Hematopoietic multipotent progenitor cell treated with erythropoietin and hydrocortisone succinate and interleukin-3 and kit ligand, for 15 days (in vitro differentiated cells): ENCODE measurements at places on chromosomes 1 and 21.

GRCh38 chr1:43858324-43858723, 75.3 kb upstream of the ARTN start:
- DNase-seq, result no peak

GRCh38 chr1:11568687-11569086, 85.5 kb downstream of the FBXO2 start:
- no peak for DNase-seq

GRCh38 chr1:157868654-157869053, 27.0 kb upstream of the CD5L start:
- no peak for DNase-seq

DNA sequence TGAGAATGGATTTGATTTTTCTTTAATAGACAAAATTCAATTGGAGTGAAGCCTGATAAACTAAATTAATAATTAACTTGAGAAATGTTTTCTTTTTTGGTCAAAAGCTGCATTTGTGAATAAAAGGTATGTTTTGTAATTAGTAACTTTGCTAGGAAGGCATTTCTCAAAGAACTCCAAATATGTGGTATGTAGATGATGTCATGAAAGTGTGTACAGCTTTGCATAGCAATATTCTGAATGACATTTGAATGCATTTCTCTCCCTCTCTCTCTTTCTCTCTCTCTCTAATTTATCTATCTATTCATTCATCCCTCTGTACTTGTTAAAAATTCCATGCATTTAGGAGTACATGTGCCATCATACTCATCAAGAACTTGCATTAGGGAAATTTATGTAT, 109.1 kb upstream of the ADAMTS5 start:
- DNase-seq, result no peak

DNA sequence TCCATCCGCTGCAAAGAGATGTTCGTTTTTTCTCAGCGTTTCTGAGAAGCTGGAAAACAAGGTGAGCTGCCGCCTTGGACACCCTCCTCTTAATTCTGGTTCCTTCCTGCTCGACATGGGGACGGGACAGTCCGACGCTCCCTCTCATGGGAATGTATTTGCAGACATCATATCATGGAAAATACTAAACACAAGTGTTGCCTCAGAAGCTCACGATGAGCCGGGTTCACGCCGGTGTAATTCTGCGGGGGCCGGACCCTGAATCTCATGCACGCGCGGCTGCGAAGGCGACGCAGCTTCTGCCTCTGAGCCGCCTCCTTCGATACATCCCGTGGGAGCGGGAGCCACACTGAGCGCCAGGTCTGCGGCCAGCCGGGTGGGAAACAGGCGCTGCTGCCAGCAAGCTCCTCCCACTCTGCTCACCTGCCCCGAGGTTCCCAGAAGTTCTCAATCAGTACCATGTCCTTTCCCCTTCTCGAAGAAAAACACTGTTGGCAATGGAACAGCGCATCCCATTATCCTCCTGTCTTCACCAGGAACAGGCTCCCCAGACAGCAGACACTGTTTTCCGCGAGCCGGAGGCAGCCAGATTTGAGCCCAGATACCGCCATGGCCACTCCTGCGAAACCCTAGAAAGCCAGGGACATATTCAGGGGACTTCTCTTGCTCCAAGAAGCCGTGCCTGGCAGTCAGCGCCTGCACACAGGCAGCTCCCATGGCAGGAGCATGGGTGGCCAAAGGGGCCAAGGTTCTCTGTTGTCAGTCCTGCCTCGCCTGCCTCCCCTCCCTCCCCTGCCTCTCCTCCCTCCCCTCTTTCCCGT, 98.0 kb downstream of the WDR4 start:
- no peak for DNase-seq

DNA sequence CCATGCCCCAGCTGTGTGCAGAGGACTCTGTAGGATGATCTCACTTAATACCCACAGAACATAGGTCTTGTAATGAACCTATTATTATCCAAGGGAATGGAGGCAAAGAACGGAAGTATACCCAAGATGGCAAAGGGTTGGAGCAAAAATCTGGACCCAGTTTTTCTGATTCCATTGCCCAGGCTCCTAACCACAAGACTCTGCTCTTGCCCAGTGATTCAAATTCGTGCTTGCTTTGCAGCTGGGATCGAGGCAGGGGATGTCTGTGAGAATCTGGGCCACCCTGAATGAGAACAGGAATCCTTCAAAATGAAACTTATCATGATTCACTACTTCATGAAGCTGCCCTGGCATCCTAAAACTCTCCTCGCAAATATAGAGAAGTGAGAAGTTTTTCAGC, 97.5 kb upstream of the KCNJ6 start:
- no peak for DNase-seq

DNA sequence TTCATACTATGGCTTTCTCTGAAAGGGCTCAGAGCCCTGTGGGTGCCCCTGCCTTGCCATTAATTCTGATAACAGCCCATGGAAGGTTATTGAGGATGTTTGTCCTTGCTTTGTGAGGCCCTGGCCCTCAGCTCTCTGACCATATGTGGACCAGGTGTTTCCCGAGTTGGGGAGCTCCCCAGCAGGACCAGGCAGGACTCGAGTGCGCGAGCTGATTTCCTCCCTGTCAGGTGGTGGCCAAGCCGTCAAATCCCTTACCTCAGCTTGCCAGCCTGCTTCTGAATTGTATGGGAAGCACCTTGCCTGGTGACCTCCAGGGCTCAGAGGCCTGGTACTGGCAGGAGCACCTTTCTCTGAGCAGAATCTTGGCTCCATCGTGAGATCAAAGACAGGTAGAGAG, 17.9 kb upstream of the SDE2 start:
- DNase-seq, result no peak

DNA sequence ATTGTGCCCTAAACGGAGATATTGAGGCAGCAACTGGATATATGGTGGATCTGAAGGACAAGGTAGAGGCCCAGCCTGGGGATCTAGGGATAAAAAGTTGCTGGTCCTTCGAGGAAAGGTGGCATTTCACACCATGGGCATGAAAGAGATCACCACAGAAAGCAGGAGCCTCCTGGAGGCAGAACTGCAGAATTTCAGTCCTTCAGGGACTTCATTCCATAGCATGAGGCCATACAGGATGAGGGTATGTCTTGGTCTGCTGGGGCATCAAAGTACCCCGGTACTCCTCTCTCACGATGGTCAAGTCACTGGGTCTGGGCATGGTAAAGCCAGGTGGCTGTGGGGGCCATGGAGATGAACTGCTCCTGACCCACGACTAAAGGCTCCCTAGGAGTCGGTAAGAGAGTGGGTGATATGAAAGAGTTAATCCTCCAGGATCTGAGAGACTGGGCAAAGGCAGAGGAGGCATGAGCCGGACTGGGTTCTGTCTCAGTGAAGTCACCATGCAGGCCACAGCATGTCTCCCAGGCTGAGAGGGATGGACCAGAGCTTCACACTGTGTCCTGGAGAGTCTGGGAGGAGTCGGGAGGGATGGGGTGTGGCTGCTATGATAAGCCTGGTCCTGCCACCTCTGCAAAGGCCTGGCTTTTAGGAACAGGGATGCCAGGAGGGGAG, 5.8 kb upstream of the SPRR5 start:
- DNase-seq, result no peak

DNA sequence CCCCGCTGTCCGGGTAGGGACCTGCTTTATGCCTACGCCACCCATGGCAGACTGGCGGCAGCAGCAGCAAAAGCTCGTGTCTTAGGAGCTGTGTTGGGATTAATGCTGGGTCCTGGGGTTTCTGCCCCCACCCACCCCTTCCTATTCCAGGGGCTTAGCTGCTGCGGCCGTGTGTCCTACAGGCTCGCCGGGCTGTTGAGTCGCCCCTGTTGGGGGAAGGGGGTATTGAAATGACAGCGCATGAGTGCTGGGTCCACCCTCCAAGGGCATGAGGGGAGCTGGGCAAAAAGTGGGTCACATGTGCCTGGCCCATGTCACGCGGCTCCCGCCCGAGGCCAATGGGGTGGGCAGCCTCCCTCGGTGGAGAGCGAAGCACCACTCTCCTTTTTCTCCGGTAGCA, 118.3 kb upstream of the COL6A1 start:
- DNase-seq, result no peak

GRCh38 chr1:192160196-192160595, 1.9 kb downstream of the RGS18 start:
- no peak for DNase-seq

- DNase-seq, result no peak
Measured at GRCh38 chr1:89842567-89843272, 21.9 kb downstream of the LRRC8D start.

DNA sequence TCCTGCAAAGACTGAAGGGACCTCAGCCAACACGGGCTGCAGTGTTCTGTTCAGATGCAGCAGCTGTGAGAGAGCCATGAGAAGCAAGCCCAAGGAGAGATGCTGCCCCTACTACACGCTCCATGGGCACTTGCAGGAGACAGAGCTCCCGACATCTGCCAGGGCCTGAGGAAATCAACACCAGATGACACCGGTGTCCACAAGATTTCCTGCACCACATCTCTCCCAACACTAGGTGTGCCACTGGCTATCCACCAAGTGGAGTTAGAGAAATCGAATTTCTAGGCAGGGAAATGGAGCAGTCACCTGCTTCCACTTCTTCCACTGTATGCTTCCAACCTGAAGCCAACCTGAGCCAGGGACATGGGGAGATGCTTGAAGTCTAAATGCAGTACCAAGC, 445.3 kb downstream of the RWDD3 start:
- no peak for DNase-seq

GRCh38 chr1:51697166-51697565, 80.3 kb downstream of the OSBPL9 start:
- DNase-seq, result no peak

- no peak for DNase-seq
Measured at GRCh38 chr1:222028116-222028515, 286.2 kb upstream of the DUSP10 start.

- DNase-seq, result no peak
Measured at GRCh38 chr1:24186031-24186710, 918 bp downstream of the IFNLR1 start.

- DNase-seq, result no peak
Measured at GRCh38 chr1:214247501-214248041, 33.4 kb upstream of the SMYD2 start.

- no peak for DNase-seq
Measured at GRCh38 chr1:15948595-15949452, 27.1 kb downstream of the ZBTB17 start.

- no peak for DNase-seq
Measured at GRCh38 chr1:181206513-181206912, 118.0 kb downstream of the IER5 start.

GRCh38 chr21:41374177-41374712, 12.4 kb downstream of the MX2 start:
- DNase-seq, result no peak

DNA sequence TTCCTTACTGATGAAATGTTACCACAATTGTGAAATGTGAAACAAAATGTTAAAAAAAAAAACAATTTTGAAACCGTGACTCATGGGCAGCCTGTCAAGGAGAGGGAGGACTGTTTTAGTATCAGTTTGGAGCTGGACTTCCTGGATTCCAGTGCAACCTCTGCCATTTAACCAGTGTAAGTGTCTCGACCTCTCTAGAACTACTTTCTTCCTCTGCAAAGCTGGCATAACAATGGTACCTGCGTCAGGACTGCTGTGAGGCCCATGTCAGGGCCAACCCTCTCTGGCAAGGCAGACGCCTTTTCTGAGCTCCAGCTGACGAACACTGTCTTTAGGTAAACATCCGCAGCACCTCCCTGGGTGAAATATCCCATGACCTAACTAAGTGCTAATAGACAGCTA, 20.9 kb downstream of the URB1 start:
- DNase-seq, result no peak

GRCh38 chr1:14955976-14956375, 197.6 kb upstream of the TMEM51 start:
- DNase-seq, result no peak

DNA sequence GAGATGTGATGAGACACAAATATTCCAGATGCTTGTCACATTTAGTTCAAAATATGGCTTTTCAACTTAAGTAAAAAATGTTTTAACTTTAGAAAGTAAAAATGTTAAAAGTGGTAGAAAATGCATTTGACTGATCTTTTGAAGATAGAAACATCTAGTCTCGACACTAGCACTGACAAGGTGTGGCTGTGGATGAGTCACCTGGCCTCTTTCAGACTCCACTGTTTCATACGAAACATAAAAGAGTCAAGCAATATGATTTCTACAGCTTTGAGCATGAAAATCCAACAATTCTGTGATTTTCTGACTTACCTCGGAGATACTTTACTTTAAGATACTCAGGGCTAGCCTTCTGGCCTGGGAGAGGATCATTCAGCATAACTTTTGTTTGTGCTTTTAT, 47.7 kb downstream of the TTC13 start:
- no peak for DNase-seq

- DNase-seq, result no peak
Measured at GRCh38 chr1:32249831-32250525, 1.1 kb upstream of the LCK start.

DNA sequence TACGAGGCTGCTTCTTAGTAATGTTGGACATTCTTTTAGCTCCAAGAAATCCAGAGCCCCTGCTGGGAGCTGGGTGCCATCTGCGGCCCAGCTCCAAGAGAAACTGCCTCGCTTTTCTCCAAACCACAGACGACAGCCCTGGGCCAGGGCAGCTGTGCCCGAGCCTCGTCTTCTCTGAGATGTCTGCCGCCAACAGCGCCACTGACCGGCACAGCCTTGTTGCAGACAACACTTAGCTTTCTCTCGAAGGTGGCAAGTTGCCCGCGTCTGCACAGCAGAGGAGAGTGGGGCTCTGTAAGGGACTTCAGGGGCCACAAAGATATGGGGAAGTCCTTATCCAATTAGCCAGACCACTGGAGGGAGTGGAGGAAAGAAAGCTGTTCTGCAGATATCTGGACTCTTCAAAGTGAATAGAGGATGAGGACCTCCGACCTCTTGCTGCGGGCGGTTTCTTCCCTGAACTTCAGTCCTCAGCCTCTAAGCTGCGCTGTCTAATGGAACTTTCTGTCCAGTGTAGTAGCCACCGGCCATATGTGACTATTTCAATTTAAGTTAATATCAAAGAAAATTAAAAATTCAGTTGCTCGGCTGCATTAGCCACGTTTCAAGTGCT, 63.9 kb upstream of the DISP3 start:
- DNase-seq, result no peak

DNA sequence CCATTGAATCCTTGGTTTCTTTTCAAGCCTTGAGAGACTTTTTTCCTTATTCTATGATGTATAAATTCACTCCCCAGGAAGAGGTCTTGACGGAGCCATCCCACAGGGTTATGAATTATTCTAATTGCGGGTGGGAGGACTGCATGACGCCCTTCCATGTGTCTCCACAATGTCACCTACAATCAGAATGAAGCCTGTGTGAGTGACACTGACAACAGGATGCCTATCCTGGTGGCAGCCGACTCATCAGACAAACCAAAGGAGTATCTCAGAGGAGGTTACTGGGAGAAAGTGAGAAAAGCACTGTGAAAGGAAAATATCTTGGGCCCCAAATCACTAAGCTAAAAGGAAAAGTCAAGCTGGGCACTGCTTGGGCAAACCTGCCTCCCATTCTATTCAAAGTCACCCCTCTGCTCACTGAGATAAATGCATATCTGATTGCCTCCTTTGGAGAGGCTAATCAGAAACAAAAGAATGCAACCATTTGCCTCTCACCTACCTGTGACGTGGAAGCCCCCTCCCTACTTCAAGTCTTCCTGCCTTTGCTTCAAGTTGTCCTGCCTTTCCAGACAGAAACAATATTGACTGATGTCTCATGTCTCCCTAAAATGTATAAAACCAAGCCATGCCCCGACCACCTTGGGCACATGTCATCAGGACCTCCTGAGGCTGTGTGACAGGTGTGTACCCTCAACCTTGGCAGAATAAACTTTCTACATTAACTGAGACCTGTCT, 98.4 kb downstream of the SMYD2 start:
- DNase-seq, result no peak

- no peak for DNase-seq
Measured at GRCh38 chr1:221723018-221723847, 18.7 kb downstream of the DUSP10 start.

- no peak for DNase-seq
Measured at GRCh38 chr1:114234408-114235124, 80.9 kb upstream of the SYT6 start.

GRCh38 chr1:234489007-234489697, 10.2 kb upstream of the TARBP1 start:
- no peak for DNase-seq
